ENCODE measurements at places on chromosomes 1 and 21.

GRCh38 chr1:89945852-89946476 lies 48.9 kb upstream of the ZNF326 start:
- DNase-seq, result no peak

DNA sequence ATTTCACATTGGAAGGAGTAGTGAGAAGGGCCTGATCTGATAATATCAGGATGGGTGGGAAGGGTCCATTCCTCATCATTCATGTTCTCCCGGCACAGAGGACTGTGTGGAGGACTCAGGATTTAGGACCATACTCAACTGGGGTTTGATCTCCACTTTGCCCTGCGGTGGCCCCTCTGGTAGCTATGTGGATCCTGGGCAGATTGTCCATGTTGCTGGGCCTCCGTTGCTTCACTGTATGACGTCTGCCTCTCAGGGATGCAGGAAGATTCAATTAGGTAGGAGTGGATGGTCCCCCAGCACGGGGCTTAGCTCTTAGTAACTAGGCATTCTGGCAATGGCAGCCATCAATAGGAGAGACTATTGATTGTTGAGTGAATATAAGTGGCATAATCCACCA lies 2.3 kb downstream of the ETS2 start:
- DNase-seq, result no peak

DNA sequence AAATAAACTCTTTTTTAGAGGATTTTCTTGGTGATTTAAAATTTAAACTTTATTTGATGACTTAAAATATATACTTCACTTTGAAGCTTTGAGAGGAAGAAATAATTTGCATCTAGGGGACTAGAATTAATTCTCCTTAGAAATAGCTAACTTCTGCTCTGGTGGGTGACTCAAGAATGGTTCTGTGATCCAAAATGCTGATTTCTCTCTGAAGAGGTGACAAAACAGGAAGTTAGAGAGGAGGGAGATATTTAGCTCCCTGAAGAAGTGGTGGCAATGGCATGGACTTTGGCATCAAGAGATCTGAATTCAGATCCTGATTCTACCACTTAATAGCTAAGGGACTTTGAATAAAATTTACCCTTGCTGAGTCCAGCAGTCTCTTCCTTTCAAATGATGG lies 125.8 kb upstream of the ATP1B1 start:
- DNase-seq, result no peak

- no peak for DNase-seq
Observed at GRCh38 chr1:198656500-198656932, 17.7 kb downstream of the PTPRC start.

DNA sequence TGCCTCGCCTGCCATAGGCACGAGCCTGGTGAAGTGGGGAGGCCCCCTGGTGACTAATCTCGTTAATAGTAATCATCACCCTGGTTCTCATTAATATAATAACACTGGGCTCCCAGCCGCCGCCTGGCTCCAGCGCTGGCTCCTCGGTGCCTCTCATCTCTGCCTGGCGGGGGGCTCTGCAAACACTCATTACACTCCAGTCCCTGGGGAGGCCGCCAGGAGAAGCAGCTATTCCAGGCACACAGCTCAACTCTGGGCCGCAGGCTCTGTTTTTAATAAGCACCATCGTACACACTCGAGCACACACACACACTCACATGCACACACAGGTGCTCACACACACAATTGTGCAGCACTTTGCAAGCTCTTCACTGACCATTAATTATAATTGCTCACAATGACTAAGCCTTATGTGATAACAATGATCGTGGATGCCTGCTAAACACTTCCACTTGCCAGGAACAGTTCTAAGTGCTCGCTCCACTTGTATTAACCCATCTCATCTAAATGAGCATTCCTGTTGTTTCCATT lies 52.2 kb downstream of the SDC3 start:
- no peak for DNase-seq

DNA sequence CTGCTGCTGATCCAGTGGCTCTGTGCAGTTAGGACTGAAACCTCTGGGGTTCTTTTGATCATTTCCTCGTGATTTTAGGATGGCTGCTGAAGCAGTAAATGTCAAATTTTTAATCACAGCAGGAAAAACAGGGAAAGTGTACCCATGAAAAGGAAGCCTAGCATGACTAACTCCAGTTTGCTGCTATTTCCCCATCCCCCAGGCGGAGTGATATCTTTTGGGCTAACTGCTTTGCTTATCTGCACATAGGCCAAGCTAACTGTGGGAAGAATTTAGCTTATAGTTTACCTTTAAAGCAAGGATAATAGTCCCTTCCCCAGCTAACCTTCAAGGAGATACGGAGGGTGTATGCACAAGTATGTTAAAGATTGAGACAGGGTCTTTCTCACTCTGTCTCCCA lies 149.8 kb upstream of the TNR start:
- no peak for DNase-seq

DNA sequence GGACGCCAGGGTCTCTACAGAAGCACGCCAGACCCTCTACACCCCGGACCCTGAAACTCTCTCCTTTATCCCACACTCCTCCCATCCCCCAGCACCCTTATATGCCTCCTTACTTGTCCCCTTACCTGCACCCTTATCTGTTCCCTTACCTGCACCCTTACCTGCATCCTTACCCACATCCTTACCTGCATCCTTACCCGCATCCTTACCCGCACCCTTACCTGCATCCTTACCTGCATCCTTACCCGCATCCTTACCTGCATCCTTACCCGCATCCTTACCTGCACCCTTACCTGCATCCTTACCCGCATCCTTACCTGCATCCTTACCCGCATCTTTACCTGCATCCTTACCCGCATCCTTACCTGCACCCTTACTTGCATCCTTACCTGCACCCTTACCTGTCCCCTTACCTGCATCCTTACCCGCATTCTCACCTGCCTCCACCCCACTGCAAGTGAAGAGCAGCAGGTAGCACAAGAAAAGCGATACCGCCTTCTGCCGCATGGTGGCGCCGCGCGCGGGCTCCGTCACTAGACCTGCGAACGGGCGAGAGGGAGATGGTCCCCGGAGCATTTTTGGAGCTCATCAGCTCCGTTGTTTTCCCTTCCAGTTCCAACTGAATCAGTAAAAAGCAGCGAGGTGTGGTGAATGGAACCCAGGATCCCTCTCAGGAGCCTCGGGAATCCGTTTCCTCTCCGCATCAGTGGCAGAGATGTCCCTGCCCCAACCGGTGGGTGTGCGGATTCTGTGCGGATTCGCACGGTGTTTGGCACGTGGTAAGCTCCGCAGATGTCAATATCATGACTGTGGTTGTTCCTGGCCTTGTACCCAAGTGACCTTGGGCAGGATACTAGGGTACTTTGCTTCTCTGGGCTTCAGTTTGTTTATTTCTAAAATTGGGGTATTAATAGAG lies 2.9 kb downstream of the IFI6 start:
- DNase-seq, result no peak

Data from fibroblast of the conjunctiva (primary cell).